ENCODE measurements at places on chromosomes 1 and 21.

DNA sequence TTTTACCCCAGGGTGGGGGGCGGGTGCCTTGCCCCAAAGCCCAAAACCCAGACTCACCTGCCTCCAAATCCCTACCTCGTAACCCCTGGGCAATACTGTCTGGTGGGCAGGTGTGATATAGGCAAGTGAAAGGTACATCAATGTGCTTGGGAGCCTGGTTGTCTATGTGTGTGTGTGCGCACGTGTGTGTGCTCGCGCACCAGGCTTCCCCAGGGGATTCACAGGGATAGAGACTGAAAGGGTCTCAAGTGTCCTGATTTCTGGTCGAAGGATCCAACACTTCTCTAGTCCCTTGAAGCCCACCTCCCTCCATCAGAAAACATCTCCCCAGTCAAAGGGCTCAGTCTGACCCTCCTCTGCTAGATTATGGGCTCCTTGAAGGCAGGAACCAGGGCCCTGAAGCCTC, 28.9 kb upstream of the EPB41 start:
- no peak for DNase-seq

DNA sequence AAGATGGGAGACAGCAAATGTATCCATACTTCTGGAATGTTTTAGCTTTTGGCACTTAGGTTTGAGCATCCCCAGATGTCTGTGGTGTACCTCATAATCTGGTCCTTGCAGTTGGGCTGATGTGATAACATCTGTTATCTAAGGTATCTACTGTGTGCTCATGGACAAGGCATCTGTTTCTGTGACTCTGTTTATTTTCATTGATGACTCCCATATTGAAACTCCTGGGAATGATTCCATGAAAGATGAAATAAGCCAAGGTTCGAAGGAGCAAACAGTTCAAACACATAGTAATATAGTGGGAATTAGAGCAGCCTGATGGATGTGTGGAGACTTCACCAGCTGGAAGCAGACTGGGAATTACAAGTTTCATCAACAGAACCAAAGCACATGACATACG, 20.7 kb upstream of the TRIM45 start:
- DNase-seq = no peak

GRCh38 chr1:216293683-216294082, 129.6 kb downstream of the USH2A start:
- DNase-seq = no peak

GRCh38 chr1:212664409-212665199, 35.0 kb downstream of the BATF3 start:
- DNase-seq = no peak

- DNase-seq = no peak
Observed at GRCh38 chr1:51624855-51625254, 8.0 kb downstream of the OSBPL9 start.

- DNase-seq = no peak
Observed at GRCh38 chr1:219988387-219988786, 57.9 kb downstream of the EPRS1 start.

DNA sequence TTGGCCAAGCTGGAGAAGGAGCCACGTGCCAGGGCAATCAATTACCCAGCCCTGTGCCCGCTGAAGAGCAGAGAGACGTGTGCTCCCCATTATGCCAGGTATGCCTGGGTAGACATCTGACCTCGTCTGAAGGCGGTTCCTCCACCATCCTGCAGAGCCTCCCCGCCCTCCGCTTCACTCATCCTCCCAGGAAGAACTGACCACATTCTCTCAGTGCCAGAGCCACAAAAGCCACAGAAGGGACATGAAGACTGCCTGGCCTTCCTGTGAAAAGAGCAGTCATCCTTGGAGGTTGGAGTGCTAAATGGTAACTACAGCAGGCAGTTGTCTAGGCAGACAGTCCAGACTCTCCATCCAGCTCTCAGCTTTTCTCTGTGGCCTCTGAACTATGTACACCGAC, 12.0 kb downstream of the SYT2 start:
- DNase-seq = no peak

GRCh38 chr1:184567637-184568036, 180.8 kb downstream of the C1orf21 start:
- peak; percentile 32 for DNase-seq

- no peak for DNase-seq
Observed at GRCh38 chr21:16424331-16424751, 694.6 kb downstream of the USP25 start.

DNA sequence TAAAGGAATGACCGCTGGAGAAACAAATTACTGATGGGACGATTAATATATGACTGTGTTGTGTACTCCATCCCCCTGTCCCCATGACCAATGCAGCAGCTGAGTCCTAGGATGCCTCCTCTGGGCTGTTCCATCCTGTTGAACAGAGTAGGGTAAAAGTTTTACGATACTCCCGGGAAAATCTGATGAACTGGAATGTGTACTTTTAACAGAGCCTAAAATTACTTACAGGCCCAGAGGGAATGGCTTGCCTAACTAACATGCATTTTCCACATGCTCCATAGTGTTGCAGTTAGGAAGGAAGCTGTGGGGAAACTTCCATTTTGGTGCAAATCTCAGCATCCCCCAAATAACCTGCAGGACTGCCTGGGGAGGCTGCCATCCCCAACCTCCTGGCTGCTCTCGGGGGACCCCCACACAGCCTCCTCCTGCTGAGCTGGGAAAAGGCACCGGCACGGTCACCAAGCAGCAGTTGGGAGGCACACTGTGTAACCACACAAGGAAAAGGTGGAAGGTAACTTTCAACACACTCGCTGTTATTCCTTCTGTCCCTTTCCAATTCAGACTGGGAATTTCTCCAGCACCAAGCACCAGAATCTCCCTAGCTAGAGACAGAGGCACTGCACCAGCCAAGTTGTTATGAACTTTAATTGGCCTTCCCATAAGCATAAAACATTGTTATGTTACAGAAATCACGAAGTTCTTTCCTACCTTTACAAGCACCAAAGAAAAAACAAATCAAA, 97.2 kb downstream of the BCAR3 start:
- DNase-seq = no peak

GRCh38 chr1:59500950-59501742, 204.3 kb downstream of the FGGY start:
- DNase-seq = no peak

GRCh38 chr1:115679141-115679611, 37.4 kb downstream of the VANGL1 start:
- DNase-seq = peak; percentile 40

DNA sequence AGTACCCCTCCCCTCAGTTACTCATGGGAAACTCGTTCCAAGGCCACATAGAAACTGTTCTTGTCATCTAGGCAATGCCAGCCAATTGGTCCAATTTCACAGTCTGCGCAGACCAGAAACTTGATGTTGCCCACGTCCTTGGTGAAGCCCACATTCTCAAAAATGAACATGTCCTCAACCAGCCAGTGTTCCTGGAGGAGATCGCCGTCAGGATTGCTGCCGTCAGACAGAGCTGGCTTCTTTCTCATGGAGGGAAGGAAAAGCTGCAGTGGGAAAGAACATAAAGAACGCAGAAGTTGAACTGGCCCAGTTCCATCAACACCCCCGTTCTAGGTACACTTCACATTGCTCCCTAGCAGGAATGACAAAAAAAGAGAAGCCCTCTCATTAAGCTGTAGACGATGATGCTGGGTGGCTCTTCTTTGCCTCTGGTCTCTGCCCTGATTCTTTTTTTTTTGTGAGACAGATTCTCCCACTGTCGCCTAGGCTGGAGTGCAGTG, 7.9 kb downstream of the RABIF start:
- no peak for DNase-seq

DNA sequence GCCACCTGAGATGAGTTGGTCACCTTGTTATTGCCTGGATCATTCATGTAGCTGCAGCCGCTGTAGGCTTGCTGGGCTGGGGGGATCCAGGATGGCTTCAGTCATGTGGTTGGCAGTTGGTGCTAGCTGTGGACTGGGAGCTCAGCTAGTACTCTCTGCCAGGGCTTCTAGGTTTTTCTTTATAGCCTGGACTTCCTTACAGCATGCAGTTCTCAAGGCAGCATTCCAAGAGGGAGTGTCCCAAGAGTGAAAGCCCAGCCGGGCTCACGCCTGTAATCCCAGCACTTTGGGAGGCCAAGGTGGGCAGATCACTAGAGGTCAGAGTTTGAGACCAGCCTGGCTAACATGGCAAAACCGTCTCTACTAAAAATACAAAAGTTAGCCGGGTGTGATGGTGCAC, 23.7 kb upstream of the ACTL8 start:
- DNase-seq = no peak

DNA sequence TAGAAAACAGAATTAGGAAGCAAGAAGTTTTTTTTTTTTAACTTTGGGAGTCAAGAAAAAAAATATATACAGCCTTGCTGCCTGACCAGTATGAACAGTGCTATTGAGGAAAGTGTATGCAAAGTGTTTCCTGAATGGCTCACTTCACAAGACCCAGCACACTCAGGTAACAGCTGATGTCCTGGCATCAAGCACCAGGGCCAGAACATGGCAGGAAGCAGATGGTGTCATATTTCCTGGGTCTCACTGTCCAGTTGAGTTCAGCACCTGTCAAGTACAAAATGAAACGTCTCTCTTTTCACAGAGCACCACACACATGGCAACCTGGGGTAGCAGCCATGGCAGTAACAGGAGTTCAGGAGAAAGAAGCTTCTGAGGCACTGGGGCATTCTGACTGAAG, 372.3 kb downstream of the TTLL7 start:
- no peak for DNase-seq

DNA sequence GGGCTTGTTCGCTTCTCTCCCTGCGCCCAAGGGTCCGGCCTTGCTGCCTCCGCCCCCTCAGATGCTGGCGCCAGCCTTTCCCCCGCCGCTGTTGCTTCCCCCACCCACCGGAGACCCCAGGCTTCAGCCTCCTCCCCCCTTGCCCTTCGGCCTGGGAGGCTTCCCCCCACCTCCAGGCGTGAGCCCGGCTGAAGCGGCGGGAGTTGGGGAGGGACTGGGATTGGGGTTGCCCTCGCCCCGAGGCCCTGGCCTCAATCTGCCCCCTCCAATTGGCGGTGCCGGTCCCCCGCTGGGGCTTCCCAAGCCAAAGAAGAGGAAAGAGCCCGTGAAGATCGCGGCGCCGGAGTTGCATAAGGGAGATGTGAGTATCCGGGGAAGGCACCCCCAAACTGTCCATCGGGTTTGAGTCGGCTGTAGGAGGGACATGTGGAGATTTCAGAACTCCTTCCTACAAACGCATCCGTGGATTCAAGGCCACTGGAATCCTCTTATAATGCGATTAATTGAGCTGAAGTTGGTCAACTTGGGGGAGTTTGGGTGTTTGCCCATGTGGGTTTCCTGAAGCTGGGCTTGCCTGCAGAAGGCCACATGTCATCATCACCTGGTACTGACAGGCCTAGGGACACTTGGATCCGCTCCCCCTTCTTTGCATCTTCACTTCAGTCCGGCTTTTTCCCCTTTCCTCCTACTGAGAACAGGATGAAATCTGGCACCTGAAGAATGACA, 707 bp downstream of the PRCC start:
- no peak for DNase-seq

DNA sequence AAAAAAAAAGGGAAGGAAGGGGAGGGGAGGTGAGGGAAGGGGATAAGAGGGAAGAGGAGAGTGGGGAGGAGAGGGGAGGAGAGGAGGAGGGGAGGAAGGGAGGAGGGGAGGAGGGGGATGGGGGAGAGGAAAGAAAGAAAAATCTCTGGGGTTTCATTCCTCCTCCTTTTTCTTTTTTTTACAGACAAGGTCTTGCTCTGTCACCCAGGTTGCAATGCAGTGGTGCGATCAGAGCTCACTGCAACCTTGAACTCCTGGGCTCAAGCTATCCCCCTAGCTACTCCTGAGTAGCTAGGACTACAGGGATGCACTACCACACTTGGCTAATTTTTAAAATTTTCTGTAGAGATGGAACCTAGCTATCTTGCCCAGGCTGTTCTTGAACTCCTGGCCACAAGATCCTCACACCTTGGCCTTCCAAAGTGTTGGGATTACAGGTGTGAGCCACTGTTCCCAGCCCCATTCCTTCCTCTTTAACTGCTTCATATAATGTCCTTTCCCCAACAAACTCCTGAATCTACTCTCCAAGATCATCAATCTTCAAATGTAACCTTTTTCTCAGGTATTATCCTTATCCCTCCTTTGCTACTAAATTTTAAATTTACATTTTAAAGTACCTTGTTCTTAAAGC, 23.2 kb downstream of the GON4L start:
- no peak for DNase-seq

- no peak for DNase-seq
Observed at GRCh38 chr1:4086921-4087320, 186.8 kb upstream of the C1orf174 start.

DNA sequence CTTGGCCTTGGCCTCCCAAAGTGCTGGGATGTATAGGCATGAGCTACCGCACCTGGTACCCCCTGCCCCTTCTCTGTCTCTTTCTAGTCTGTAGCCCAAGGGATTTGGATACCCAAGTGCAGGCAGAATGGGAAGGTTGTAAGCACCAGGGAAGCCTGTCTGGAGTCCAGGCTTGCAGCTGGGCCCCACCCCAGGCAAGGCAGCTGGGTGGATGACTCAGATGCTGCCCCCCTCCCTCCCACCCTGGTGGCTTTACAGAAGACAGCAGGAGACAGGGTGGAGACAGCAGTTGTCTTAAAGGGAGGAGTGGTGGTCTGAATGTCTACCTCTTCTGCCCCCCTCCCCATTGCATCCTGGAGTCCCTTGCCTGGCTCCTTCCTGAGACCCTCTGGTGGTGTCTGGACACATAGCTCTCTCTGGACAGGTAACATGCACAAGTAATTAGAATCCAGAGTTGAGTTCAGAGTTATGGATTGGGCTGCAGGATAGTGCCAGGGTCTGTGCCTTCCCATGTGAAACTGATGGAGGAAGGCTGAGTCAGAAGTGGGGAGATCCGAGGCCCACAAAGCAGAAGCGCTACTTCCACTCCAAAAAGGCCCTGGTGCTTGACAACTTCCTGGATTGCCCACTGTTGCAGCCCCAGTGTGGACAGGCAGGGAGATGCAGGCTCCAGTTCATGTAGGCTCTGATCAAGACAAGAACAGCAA, 5.1 kb downstream of the LMNA start:
- no peak for DNase-seq

DNA sequence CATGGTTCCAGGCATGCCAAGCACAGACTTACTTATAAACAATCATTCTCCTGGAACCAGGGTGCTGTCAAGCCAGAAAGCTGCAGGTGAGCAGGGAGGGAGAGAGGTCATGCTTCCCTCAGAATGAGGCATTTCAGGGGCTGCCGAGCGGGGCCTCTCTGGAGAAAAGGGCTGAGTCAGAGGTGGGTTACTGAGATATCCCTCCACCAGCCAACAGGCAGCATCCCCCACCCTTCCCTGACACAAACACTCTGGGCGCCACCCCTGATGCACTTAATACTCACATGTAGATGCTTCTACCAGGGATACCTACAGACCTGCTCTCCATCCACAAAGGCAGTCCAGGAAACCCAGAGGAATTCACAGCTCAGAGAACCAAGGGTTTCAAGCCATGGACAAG, 13.1 kb downstream of the STK40 start:
- DNase-seq = no peak

GRCh38 chr1:151807766-151808165, 2.5 kb upstream of the LINGO4 start:
- no peak for DNase-seq

GRCh38 chr1:178490967-178491366, 5.8 kb downstream of the CLEC20A start:
- no peak for DNase-seq

- DNase-seq = peak; percentile 61
Observed at GRCh38 chr1:153506831-153507413, 28.9 kb downstream of the S100A6 start.

- no peak for DNase-seq
Observed at GRCh38 chr1:37159102-37159501, 124.8 kb upstream of the GRIK3 start.
